Activated CD4-positive, CD25-positive, alpha-beta regulatory T cell treated with anti-CD3 and anti-CD28 coated beads, Interleukin-2, amount 50 U/mL, for 72 hours (primary cell): ENCODE measurements at places on chromosomes 4 and X.

GRCh38 chr4:55169352-55169961, 44.1 kb upstream of the KDR start:
- no peak for DNase-seq

GRCh38 chr4:13721894-13722293, 94.4 kb upstream of the BOD1L1 start:
- no peak for DNase-seq

DNA sequence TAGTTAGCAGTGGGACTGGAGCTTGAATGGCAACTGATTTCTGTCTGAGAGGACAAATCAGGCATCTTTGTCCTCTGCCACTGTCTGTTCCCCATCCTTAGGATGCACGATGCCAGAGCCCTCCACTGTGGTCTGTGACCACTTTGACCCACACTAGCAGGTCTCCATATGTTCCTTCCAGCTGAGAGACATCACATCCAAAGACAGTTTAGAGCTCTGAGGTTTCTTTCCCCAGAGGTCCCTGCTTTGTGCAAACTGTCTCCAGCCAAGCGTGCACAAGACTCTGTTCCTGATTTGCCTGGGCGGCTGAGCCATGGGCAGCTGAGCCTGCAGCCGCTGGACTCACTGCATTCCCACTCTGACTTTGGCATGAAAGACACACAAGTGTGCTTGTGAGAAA, 98.0 kb downstream of the PTTG2 start:
- no peak for DNase-seq

DNA sequence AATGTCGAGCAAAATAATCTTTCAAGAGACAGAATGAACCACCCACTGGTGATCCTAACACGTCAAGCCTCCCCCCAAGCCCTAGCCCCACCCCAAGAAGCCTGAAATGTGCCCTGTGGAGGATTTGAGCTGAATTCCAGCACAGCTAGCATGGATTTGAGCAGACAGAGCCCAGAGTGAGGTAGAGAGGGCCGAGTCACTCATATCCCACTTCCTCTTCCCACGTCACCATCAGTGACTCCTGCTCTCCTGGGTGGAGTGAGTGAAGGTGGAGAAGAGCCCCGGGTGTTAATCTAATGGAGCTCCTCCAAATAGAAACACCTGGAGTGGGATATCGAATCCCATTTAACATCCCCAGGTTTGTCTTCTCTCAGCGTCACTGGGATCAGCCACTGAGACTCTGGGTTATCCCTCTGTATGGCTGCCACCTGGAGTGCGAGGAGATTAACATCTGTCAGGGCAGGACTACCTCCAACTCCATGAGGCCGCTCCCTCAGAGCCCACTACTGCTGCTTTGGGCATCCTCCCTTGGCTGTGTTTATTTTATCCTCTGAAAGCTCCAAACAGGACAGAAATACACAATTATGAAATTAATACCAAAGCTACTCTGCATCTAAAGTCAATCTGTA, 136.6 kb downstream of the NWD2 start:
- DNase-seq, result no peak
